ENCODE measurements at places on chromosomes 1 and 21. TPM values are rescaled to one million over a fixed set of nuclear protein-coding genes. Genes with fewer than 3 reads are reported as not detected.

The SORT1 gene
- total RNA-seq: 0.33 TPM

The NKAIN1 gene
- total RNA-seq: not detected

- H3K27me3 ChIP-seq: no peaks in the 10 kb centered on the region
- no peak for DNase-seq
- no peaks in the 10 kb centered on the region for H3K4me1 ChIP-seq
- H3K4me3 ChIP-seq: no peak overlapping the region
Measured at GRCh38 chr1:112536561-112536960, 27.8 kb downstream of the WNT2B start.

DNA sequence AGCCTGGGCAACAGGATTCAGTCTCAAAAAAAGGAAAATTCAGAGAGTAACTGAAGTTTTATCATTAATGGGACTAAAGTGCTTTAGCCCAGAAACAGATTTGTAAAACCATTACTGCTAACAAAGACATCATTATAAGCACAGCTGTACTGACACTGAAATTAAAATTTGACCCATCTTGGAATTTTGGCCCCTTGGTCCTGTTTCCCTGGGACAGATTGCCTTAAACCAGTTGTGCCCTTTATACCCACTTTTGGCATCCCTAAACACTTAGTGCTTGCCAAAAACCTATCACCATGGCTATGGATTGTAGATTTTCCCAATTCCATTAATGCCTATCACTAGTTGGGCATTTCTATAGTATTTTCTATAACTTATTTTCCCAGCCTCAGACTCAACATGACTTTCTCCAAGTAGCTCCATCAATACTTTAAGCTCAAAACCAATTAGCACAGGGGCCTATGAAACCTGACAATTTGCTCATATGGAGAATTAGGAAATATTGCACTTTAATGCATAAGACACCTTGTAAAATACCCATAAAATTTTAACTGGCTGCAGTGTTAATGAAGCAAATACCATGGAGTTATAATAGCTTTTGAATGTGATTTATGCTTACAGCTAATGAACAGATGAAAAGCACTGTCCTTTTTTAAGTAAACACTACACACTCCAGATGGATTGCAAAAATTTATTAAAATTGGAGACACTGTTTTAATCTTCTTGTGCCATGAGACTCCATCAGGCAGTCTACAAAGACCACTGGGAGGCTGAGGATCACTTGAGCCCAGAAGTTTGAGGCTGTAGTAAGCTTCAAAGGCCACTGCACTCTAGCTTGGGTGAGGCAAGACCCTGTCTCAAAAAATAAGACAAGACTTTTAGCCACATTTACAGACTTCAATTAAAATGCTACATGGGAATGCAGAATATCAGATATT, 4.3 kb downstream of the GAS5 start:
- H3K4me3 ChIP-seq: peak overlapping the region; percentile 94
- no peaks in the 10 kb centered on the region for H3K27me3 ChIP-seq
- H3K36me3 ChIP-seq: peaks cover 52% of the 10 kb centered on the region
- no peak for DNase-seq
- H3K27ac ChIP-seq: peak overlapping the region; percentile 98
- H3K4me1 ChIP-seq: peaks cover 22% of the 10 kb centered on the region

GRCh38 chr1:193019442-193020026, 39.6 kb downstream of the UCHL5 start:
- no peaks in the 10 kb centered on the region for H3K4me1 ChIP-seq
- DNase-seq: no peak
- no peak overlapping the region for H3K27ac ChIP-seq

The RNU1-4 gene
- 1,341 TPM for total RNA-seq

- no peak for DNase-seq
- H3K4me3 ChIP-seq: no peak overlapping the region
- H3K36me3 ChIP-seq: no peaks in the 10 kb centered on the region
- no peaks in the 10 kb centered on the region for H3K27me3 ChIP-seq
Measured at GRCh38 chr21:18384771-18385170, 18.8 kb downstream of the TMPRSS15 start.
